Airway epithelial cell (primary cell): ENCODE measurements at places on chromosomes 6 and 20. TPM values are rescaled to one million over a fixed set of nuclear protein-coding genes. Genes with fewer than 3 reads are reported as not detected.

TTLL9 gene
- not detected in 2 replicates for total RNA-seq

FAM209B gene
- total RNA-seq = 0.49 TPM in 1 of 2 replicates, not detected in the other

SRSF3 gene
- total RNA-seq = 328 and 368 TPM in 2 replicates

HSP90AB1 gene
- total RNA-seq = 1,137 and 1,196 TPM in 2 replicates

ELOVL2 gene
- total RNA-seq = under 0.01 TPM in 1 of 2 replicates, not detected in the other

POM121L2 gene
- not detected in 2 replicates for total RNA-seq
